Vagina (tissue), 2 donors: ENCODE measurements at places on chromosomes 3 and 15. TPM values are rescaled to one million over a fixed set of nuclear protein-coding genes. Genes with fewer than 3 reads are reported as not detected.

The CHD2 gene
- 100 TPM for total RNA-seq

The GABRR3 gene
- not detected for total RNA-seq

The SCAANT1 gene
- total RNA-seq: not detected

The PRR20G gene
- total RNA-seq: not detected

The ZNF860 gene
- total RNA-seq: 2.0 TPM

The ACSBG1 gene
- total RNA-seq: 3.4 TPM

DNA sequence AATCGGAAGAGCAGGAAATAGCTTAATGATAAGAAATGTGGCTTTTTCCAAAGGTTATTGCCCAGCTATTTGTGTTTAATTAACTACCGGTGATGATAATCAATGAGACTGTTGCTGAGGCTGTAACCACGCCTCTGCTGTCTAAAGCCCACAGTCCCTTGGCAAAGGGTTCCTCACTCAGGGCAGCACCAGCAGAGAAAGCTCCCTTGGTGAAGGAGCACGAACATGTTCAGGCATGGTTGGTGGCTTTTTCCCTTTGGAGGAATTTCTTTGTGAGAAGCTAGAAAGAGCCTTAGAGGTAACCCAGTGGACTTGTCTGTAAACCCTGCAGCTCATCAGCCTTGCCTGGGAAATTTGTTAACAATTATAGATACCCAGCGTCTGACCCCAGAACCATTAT is 7.5 kb upstream of the ST6GAL1 start:
- H3K27me3 ChIP-seq: no peaks in the 10 kb centered on the region
- DNase-seq: no peak
- H3K4me1 ChIP-seq: no peaks in the 10 kb centered on the region
- H3K27ac ChIP-seq: no peak overlapping the region
- H3K4me3 ChIP-seq: no peak overlapping the region

DNA sequence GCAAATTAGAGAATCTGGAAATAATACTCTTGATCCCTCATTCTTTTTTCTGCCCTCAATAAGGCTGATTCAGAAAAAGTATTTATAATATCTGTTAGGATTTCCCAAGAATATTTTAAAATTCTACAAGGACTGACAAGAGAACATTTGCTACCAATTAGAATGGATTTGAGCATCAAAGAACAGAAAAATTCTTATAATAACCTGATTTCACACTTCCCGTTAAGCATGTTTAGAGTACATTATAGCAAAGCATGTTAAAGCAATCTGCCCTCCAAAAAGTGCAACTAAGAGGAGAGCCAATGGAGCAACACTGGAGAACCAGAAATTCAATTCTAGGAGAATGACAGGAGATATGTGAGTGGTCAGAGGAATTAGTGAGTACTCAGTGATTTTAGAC is 57.2 kb downstream of the THBS1 start:
- peaks cover 6% of the 10 kb centered on the region for H3K4me1 ChIP-seq
- DNase-seq: no peak
- no peak overlapping the region for H3K27ac ChIP-seq

- no peaks in the 10 kb centered on the region for H3K4me1 ChIP-seq
- no peaks in the 10 kb centered on the region for H3K27me3 ChIP-seq
- H3K27ac ChIP-seq: no peak overlapping the region
- H3K36me3 ChIP-seq: no peaks in the 10 kb centered on the region
- H3K4me3 ChIP-seq: no peak overlapping the region
- DNase-seq: no peak
These were observed 333.0 kb upstream of the SEMA6D start for GRCh38 chr15:47384341-47384740.

DNA sequence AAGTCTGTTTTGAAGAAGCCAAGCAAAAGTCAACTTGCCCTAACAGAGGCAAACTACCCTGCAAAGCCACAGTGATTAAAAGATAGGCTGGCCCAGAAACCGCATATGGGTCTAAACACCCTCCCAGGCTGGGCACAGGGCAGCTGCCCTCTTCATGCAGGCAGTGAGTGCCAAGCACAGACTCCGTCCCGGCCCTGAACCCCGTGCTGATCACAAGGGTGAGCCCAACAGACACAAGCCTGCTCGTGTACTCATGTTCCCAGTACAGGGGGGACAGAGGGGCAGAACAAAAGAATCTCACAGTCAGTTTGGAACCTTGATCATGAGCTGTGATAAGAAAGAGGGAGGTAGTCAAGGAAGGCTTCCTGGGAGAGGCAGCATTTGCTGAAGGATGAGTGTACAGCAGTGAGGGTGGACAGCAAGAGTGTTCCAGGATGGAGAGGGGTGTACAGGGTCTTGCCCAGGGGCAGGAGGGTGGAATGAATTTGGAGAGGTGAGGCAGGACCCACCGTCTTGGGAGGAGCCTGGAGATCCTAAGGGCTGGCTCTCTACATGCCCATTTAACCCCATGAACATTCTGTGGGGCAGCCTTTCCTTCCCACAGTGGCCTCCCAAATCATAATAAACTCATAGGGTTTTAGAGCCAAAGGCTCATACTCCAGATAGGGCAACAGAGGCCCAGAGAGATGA is 43.2 kb upstream of the PRR23E start:
- DNase-seq: no peak
- no peaks in the 10 kb centered on the region for H3K36me3 ChIP-seq
- H3K27ac ChIP-seq: no peak overlapping the region
- no peaks in the 10 kb centered on the region for H3K27me3 ChIP-seq
- H3K4me3 ChIP-seq: no peak overlapping the region

- H3K4me3 ChIP-seq: no peak overlapping the region
- no peaks in the 10 kb centered on the region for H3K27me3 ChIP-seq
- no peak overlapping the region for H3K27ac ChIP-seq
- no peaks in the 10 kb centered on the region for H3K4me1 ChIP-seq
These were observed 1491.0 kb downstream of the SI start for GRCh38 chr3:163587342-163587741.

GRCh38 chr3:117798687-117799386 is 1089.3 kb downstream of the TUSC7 start:
- no peak overlapping the region for H3K27ac ChIP-seq
- no peaks in the 10 kb centered on the region for H3K36me3 ChIP-seq
- H3K4me1 ChIP-seq: peaks cover 6% of the 10 kb centered on the region
- no peak overlapping the region for H3K4me3 ChIP-seq
- DNase-seq: no peak

DNA sequence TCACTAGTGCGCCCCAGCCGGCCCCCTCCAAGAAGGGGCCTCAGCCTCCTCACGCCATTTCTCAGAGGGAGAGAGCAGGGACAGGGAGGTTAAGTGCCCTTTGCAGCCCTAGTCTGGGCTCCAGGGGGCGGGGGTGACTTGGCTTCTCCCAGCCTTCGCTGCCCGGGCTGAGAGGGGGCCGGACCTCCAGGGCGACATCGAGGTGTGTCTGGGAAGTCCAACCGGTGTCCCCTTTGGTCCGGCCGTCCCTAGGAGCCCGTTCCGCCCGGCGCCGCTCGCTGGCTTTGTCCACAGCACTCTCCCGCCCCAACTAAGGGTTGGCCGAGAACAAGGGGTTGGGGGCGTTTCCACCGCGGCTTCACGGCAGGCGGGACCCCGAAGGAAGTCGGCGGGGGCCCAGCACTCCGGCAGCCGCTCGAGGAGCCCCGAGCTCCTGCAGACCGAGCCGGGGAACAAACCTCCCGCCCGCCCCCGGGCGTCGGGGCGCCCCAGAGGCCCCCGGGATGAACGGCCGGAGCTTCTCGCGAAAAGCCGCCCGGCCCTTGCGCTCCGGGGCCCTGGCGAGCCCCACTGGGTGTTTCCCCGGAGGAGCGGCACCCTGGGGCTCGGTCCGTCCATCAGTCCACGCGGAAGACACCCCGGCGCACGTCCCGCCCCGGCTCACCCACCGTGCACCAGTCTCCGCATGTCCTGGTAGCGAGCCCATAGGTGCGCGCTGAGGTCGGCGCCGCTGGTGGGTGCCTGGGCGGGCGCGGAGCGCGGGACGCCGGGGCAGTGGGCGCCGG is 627 bp downstream of the NT5DC2 start:
- no peak for DNase-seq
- no peaks in the 10 kb centered on the region for H3K36me3 ChIP-seq
- peak overlapping the region; percentile 77 for H3K4me3 ChIP-seq
- peaks cover 73% of the 10 kb centered on the region for H3K4me1 ChIP-seq

GRCh38 chr3:169241991-169242707 is 421.4 kb downstream of the MECOM start:
- H3K27me3 ChIP-seq: no peaks in the 10 kb centered on the region
- no peak for DNase-seq
- no peaks in the 10 kb centered on the region for H3K36me3 ChIP-seq
- peak overlapping the region; percentile 60 for H3K27ac ChIP-seq
- peak overlapping the region; percentile 38 for H3K4me3 ChIP-seq

DNA sequence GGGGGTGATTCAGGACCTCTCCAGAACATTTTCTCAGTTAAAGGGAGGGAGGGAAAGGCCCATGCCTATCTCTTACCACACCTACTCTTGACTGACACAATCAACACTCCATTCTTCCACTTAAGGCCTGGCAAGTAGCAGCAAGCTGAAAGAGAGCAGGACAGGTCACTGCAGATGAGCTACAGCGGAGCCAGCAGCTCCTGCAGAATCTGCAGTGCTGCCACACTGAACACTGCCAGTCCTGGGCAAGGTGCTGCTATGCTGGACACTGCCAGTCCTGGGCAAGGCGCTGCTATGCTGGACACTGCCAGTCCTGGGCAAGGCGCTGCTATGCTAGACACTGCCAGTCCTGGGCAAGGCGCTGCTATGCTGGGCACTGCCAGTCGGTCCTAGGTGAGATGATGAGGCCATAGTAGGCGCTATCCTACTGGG is 143.7 kb downstream of the MYLK start:
- no peaks in the 10 kb centered on the region for H3K27me3 ChIP-seq
- no peak overlapping the region for H3K4me3 ChIP-seq
- no peak for DNase-seq
- peaks cover 8% of the 10 kb centered on the region for H3K4me1 ChIP-seq
- H3K27ac ChIP-seq: no peak overlapping the region

DNA sequence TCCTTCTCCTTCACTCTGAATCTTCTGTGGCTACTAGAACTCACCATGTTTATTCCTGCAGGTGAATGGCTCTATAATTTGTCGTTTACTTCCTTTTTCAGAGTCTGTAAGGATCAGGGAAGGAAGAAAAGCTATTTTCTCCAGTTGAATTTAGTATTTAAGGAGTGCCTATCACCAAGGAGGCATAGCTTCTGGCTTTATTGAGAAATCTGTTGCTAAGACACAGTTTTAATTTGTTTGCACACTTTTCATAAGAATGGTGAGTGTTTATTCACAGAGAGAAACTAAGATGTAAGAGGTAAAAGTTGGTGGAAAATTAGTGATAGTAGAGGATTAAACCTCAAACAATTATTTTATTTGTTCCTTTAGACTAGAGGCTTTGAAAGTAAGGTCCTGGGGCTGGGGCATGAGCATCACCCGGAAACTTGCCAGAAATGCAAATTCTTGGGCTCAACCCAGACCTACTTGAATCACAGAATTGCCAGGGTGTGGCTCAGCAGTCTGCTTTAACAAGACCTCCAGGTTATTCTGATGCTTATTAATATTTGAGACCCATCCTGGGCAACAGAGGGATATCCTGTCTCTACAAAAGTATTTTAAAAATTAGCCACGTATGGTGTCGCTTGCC is 461.3 kb downstream of the AGBL1 start:
- no peak overlapping the region for H3K27ac ChIP-seq
- no peaks in the 10 kb centered on the region for H3K36me3 ChIP-seq
- H3K4me1 ChIP-seq: no peaks in the 10 kb centered on the region
- no peak overlapping the region for H3K4me3 ChIP-seq
- DNase-seq: no peak

GRCh38 chr15:72216079-72216478 is 14.9 kb downstream of the PKM start:
- DNase-seq: no peak
- no peak overlapping the region for H3K27ac ChIP-seq
- no peak overlapping the region for H3K4me3 ChIP-seq
- H3K27me3 ChIP-seq: no peaks in the 10 kb centered on the region
- H3K4me1 ChIP-seq: peaks cover 12% of the 10 kb centered on the region

GRCh38 chr3:179323197-179324110 is 623 bp downstream of the ZNF639 start:
- H3K4me1 ChIP-seq: peaks cover 31% of the 10 kb centered on the region
- H3K27ac ChIP-seq: peak overlapping the region; percentile 97
- H3K36me3 ChIP-seq: no peaks in the 10 kb centered on the region
- H3K4me3 ChIP-seq: peak overlapping the region; percentile 88
- DNase-seq: no peak

GRCh38 chr3:195763076-195763830 is 42.5 kb downstream of the MUC20 start:
- no peaks in the 10 kb centered on the region for H3K27me3 ChIP-seq
- DNase-seq: no peak
- H3K36me3 ChIP-seq: no peaks in the 10 kb centered on the region
- peaks cover 5% of the 10 kb centered on the region for H3K4me1 ChIP-seq
- H3K4me3 ChIP-seq: no peak overlapping the region

DNA sequence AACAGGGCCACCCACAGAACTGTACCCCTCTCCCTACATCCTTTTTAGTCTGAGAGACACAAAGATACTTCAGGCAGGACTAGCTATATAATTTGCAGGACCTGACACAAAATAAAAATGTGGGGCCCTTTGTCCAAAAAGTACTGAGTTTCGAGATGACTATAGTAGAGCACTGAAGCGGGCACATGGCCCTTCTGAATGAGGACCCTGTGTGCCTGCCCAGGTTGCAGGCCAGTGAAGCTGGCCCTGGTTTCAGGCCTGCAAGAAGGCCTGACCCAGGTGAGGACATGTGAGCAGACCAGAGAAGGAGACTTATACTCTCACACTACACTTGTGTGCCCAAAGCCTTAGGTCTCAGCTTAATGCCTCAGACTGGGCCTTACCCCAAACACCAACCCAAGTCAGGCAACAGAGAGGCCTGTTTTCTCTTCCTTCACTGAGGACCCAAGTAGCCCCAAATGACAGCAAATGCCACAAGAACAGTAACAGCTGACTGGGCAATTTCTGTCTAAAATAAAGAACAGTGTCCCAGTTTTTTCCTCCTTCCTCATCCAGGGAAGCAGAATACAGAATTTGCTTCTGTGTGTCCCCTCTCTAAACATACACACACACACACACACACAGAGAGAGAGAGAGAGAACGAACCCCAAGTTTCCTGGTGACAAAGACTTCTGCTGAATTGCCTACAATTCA is 100.9 kb upstream of the ARHGEF3 start:
- DNase-seq: no peak
- no peaks in the 10 kb centered on the region for H3K36me3 ChIP-seq
- H3K4me3 ChIP-seq: no peak overlapping the region
- H3K27me3 ChIP-seq: no peaks in the 10 kb centered on the region

DNA sequence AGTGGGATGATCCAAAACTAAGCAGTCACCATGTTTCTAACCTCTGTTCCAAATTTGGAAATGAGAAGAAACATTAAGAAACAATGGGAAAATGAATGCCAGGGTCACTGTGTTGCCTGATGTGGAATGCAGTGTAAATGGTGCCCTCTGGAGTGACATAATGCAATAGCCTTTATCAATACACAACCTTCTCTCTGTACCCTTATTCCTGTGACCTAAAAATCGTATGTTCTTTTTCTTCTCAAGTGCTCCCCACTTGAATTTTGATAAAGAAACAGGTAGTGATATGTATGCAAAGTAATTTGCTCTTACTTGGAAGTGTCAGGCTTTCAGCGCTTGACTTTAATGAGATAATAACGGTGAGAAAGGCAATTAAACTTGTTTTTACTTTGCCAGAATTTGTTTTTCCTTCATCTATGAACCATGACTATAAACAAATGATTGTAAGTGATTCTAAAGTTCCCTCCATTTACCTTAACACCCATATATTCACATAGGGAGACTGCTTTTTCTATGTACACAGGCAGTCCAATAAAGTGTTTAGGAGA is 145.8 kb upstream of the THRB start:
- no peaks in the 10 kb centered on the region for H3K36me3 ChIP-seq
- H3K4me3 ChIP-seq: no peak overlapping the region
- H3K27me3 ChIP-seq: no peaks in the 10 kb centered on the region
- DNase-seq: no peak
- H3K27ac ChIP-seq: no peak overlapping the region
- peaks cover 10% of the 10 kb centered on the region for H3K4me1 ChIP-seq
